ENCODE measurements at places on chromosomes 5 and 9.

- no peak for DNase-seq
Measured at GRCh38 chr5:143314659-143315058, 88.8 kb downstream of the NR3C1 start.

DNA sequence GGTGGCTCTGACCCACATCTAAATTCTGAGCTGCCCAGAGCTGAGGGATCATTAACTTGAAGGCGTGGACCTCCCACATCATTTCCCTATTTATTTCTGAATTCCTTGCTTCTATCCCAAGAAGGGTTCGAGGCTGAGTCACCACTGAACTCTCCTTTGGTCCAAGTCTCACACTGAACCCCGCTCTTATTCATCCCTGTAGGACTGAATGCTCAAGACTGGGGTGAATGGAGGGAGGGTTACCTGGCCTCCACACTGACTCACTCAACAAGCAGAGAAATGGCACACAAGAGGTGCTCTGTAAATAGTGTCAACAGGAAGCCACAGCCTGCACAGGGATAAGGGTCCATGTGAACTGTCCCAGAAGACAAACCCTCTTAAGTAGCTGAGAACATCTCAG, 79.1 kb upstream of the FSTL4 start:
- no peak for DNase-seq

DNA sequence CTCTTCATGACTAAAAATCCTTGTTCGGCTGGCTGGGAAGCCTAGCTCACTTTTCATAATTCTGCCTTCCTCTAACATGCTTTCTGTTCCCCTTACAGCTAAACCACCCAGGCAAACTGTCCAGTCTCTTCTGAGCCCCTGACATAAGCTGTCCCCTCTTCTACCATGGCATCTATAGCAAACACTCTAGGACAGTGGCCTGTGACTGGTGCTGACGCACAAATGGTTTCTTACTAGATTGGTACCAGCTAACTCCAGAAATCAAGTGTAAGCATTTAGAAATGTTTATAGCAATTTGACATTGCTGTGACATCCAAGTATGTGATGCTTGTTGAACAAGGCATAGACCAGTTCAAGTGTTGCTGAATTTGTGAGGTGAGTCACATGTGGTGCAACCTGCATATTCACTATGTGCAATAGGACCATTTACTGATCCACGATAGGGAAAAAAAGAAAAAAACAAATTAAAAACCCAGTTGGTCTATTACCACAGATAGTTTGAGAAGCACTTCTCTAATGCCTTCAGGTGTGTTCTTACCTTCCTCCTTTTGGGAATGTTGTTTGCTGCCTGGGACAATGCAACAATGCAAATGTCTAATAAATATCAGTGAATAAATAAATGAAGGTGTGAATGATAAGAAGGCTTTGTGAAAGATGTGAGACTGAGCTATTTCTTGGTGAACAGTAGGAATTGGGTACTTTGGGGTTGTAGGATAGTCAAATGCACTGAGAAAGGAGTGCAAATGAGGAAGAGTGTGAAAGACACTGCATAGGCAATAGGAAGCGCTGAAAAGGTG, 22.4 kb downstream of the ELOVL7 start:
- no peak for DNase-seq

DNA sequence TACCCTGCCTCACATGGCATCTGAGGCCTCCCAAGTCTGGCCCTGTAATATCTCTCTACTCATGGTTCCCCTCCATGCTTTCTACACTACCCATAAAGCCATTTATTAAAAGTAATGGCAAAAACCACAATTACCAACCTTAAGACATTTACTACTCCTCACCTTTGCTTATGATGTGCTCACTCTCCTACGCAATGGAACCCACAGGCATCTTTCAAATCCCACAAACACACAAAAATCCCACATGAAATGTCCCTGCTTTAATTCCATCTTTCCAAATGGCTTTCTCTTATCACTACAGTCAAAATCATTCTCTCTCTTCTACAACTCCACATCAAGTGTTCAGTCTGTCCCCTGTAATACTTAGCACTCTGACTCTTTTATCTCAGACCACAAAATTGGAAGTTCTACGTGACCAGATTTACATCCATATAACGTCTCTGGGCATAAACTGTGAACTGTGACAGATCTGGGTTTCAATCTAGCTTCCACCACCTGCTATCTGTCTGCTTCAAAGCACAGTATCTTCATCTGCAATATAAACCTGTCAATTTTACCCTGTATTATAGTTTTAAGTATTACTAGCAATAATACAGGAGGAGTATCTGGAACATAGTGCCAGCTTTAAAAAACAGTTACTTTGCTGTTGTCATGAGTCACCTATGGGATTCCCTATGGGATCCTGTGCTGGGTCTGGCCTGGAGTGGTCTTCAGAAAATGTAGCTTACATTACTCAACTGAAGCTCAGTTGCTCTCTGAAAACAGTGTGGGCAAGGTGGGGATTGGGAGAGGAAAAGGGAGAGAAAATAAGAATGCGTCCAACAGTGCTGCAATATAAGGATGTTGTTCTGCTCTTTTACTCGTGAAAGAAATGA, 137.1 kb upstream of the TRIM32 start:
- DNase-seq: no peak

- no peak for DNase-seq
Measured at GRCh38 chr9:8845376-8845775, 1045.8 kb upstream of the DMAC1 start.

DNA sequence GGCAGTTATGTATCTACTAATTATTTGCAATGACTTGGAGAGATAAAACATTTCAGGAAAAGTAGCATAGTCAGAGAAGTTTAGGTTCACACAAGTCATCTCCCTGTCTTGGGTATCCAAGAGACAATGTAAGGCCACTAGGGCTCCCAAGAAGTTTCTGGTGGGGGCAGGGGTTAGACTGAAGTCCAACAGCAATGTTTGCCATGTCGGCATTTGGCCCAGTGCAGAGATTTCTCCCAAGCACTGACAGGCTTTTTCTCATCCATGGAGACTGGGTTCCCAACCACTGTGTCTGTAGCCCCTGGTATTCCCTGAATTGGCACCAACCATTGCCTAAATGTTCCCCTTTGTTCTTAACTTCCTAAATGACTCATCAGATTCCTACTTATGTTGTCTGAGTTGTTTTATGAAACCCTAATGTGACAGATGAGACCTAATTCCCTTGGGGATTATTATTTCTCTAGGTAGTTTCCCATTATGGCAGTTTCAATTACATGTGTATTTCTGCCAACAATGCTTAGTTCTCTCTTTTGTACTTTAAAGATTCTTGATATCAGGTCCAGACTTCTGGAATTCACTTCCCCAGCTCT, 103.6 kb upstream of the EGFLAM start:
- DNase-seq: no peak

DNA sequence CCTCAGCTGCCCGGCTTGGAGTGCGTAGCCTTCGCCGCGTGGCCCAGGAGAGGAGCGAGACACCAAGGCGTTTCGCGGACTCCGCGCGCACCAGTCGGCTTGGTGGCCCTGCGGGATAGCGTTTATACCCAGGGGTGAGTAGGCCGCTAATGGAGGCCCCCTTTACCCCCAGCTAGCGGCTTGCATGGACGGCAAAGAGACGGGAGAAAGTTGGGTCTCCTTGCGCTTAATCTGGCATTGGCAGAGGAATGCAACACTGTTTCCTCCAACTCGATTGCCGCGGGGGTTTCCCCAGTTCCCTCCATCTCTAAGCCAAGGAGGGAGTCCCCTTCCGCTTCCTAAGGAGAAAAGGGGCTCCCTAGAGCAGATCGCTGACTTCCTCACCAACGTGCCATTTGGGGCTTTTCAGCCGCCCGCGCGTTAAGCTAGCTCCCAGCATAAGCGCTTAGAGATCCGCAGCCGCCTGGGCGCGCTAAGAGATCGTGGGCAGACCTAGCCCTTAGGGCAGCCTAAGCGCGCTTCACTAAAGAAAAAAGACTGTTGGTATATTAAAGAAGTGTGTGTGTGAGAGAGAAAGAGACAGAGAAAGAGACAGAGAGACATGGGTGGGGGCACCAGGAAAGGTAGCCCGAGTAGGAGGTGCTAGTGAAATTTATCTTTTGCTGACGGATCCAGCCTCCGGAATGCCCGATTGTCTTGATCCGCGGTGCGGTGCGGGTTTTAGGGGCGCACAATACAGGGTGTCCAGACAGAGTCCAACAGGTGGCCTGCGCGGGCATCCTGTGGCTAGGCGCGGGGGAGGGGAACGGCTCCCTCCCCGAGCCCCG, 597.9 kb upstream of the SGCD start:
- no peak for DNase-seq

GRCh38 chr5:66708368-66708767, 112.2 kb downstream of the MAST4 start:
- no peak for DNase-seq

- no peak for DNase-seq
Measured at GRCh38 chr9:70136632-70137031, 93.0 kb downstream of the MAMDC2 start.

- DNase-seq: no peak
Measured at GRCh38 chr5:140398379-140398811, 3.2 kb upstream of the ANKHD1 start.

- no peak for DNase-seq
Measured at GRCh38 chr9:132288966-132289365, 65.8 kb downstream of the SETX start.

DNA sequence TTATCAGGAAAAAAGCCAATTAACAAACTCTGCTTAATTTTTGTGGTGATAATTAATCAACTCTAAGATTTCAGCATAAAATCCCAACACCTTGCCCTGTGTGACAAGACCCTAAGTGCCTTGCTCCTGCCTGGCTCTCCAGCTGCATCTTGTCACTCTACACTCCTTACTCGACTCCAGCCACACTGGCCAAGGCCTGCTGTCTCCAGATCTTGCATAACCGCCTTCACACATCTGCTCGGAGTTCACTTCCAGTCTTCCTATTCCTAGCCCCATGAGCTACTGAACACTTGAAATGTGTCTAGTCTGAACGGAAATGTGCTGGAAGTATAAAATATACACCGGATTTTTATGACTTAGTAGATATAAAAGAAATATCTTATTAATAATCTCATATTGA, 259.6 kb downstream of the EPB41L4A start:
- DNase-seq: no peak

- no peak for DNase-seq
Measured at GRCh38 chr5:159680095-159680494, 236.2 kb upstream of the ADRA1B start.

DNA sequence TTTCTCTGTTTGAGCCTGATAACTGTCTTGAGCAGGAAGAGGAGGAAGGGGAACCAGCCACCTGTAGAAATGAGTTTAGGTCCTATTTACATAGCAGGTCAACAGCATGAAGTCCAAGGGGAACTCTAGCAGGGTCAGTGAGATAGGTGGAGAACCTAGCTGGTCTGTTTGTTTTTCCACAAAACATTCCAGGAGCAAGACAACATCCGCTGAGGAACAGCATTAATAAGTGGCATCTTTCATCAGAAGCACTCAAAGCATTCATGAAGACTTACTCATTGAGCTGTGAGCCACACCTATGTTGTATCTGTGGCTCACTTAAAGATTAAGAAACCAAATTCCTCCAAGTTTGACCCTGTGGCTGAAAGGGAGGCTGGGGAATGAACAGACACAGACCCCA, 115.9 kb downstream of the ACTBL2 start:
- DNase-seq: no peak

- no peak for DNase-seq
Measured at GRCh38 chr5:132420706-132421272, 51.3 kb downstream of the SLC22A5 start.
